ENCODE measurements at places on chromosomes 4 and X.
A peak's percentile ranks its signal among the peaks of the same experiment; 100 is the strongest.

GRCh38 chrX:2584251-2585157 is 83.7 kb upstream of the DHRSX start:
- no peak for DNase-seq

DNA sequence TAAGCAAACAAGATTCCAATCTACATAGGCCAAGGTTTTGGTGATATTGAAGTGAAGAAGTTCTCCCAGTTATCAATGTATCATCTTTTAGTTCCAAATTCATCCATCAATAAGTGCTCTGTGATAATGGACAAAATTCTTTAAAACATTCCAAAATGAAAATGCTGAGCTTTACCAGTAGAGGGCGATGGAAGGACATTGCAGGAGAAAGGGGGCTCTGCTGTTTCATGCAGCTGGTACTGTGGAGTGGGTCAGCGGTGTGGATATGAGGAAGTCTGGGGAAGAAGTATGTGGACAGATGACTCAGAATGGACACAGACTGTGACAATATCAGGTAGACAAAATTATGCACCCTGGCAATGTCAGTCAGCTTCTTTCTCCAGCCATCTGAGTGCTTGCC is 46.6 kb upstream of the HS6ST2 start:
- DNase-seq = no peak

DNA sequence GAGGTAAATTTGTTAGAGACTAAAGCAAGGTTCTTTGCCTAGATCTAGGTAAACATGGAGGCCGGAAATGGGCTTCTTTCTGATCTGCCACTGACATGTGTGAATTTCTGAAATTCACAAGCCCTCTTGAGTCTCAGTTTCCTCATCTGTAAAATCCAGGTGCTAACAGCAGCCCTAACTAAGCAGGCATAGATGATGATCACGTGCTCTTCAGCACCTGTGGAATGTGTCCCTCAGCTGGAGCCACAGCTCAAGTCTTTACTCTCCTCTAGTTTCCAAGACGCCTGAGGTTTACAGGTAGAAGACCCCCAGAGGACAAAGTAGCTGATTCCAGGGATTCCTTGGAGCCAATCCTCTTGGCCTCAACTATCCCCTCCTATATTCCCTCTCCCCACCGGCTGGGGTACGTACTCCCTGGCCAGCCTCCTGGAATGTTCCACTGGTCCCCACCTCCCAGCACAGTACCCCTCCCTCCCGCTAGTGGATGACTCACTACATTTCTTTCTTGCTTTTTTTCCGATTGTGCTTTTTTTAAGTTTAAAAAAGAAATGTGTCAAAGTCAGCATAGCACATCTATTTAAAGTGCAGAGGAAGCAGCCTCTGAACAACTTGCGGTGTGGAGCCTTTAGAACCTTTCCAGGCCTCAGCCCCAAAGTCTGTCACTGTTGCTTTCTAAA is 98.4 kb downstream of the PHKA2 start:
- no peak for DNase-seq

GRCh38 chr4:37799941-37800554 is 26.4 kb upstream of the PGM2 start:
- DNase-seq = no peak

DNA sequence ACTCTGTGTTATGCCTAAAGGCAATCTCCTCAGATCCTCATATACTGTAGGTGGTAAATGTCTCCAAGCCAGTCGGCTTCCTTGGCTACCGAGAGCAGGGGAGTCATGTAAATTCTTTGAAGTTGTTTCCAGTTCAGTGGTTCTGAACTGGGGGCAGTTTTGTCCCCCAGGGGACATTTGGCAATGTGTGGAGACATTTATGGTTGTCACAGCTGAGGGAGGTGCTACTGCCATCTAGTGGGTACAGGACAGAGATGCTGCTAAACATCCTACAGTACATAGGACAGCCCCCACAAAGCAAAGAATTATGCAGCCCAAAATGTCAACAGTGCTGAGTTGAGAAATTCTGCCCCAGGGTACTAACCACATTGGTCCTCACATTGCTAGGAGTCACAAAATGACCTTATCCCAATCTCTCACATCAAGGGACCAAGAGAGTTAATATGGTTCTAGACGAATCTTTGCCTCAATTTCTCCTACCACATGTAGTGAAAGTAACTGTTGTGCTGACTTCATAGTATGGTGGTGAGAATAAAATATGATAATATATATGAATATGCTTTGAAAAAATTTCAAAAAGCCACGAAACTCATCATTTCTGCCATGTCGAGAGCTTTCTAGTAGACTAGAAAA is 104.4 kb upstream of the ARHGAP24 start:
- no peak for DNase-seq

- DNase-seq = no peak
These were observed 33.4 kb downstream of the C4orf54 start for GRCh38 chr4:99624141-99624719.

DNA sequence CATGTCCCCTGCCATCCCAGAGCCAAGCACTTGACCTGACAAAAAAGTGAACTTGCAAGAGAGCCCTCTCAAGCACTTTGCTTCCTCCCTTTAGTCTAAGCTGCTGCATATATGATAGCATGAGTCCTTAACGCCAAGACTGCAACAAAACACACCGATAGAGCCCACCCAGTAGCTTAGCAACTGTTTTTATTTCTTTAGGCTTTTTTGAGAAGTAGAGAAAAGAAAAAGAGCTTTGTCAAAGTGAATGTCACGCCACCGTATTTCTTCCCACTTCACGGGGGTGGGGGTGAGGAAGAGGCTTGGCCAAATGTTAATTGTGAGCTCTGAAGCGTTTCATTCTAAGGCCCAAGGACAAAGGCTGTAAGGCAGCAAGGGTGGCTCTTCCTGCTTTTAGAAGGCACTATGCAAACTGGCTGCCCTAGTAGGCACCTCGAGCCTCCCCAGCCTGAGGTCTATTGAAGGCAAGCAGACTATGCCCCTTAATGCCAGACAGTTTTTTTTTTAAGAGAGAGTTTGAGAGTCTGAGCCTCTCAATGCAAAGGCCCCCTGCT is 138.6 kb downstream of the HS6ST2 start:
- DNase-seq = no peak

DNA sequence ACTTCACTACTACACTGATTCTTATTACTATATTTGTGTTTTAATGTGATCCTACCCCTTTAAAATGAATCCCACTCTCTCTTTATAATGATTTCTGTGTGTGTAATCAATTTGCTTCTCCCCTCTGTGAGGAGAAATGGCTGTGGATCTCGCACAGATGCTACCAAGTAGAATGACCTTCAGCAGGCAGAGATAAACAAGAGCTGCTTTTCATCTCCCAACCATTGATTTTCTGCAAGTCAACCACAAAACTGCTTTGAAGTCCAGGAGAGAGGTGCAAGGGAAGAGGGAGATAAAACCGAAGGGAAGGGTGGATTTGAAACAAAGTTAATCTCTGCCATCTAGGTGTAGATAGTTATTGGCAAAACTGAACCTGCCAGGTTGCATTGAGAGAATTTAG is 141.6 kb downstream of the NPNT start:
- no peak for DNase-seq

DNA sequence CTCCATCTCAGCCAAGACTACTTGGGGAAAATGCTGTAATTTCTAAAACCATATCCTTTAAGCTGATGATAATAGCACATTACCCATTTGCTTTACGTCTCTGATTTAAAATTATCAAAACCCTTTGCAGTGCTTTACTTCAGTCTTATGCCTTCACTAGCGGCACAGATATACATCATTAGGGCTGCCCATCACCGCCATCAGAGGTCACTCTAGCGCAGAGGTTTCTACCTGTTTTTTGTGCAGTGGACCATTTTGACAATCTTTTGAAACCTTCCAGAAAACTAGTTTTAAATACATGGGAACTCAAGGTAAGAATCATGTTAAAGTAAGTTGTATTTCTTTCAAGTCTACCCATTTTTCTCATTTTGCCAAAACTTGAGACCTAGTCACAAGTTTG is 592.5 kb downstream of the PPARGC1A start:
- DNase-seq = no peak

DNA sequence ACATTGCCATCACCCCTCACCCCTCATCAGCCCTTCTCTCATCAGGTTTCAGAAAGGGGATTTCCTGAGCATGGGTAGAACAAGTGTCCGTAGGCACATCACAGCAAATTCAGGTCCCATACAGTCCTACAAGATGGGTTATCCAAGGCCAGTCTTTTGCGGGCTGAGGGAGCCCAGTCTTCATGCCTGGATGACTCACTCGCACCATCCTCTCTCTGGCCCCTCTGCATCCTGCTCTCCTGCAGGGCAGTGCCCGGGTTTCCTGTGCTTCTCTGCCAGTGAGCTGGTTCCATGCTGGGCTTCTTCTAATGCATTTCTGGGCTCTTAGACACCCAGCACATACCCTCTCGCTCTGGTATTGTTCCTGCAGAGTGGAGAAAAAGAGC is 7.3 kb upstream of the INTS6L start:
- no peak for DNase-seq

DNA sequence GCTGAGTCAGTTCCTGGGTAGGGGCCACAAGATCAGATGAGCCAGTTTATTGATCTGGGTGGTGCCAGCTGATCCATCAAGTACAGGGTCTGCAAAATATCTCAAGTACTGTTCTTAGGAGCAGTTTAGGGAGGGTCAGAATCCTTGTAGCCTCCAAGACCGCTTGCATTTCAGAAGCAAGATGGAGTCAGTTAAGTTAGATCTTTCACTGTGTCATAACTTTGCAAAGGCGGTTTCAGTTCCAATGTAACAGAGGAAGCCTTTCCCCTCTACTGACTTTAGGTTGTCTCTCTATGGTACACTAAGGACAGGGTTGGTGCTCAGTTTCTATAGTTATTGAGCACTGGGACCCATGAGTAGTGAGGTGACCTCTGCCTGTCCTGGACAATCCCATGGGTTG is 127.3 kb upstream of the WDR1 start:
- no peak for DNase-seq

- DNase-seq = peak; percentile 44
These were observed 34.5 kb upstream of the CYBB start for GRCh38 chrX:37745354-37745753.

DNA sequence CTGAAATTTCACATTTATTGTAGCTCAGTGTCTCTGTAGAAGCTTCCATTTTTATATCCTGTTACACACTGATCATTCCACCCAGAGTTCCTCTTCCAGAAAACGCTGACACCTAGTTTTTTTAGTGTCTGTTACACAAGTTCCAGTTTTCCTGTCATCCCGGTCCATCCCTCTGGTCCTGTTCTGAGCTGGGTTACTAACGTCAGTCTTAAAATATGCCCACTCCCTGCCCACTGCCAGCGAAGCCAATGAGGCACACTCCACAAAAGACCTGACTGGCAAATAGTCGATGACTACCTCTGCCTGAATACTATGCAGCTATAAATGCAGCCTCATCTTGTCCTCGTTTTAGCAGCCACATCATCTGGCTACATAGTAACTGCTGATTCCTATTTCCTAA is 30.9 kb upstream of the DDX3X start:
- no peak for DNase-seq

GRCh38 chr4:169773889-169774288 is 16.1 kb upstream of the HPF1 start:
- DNase-seq = no peak

DNA sequence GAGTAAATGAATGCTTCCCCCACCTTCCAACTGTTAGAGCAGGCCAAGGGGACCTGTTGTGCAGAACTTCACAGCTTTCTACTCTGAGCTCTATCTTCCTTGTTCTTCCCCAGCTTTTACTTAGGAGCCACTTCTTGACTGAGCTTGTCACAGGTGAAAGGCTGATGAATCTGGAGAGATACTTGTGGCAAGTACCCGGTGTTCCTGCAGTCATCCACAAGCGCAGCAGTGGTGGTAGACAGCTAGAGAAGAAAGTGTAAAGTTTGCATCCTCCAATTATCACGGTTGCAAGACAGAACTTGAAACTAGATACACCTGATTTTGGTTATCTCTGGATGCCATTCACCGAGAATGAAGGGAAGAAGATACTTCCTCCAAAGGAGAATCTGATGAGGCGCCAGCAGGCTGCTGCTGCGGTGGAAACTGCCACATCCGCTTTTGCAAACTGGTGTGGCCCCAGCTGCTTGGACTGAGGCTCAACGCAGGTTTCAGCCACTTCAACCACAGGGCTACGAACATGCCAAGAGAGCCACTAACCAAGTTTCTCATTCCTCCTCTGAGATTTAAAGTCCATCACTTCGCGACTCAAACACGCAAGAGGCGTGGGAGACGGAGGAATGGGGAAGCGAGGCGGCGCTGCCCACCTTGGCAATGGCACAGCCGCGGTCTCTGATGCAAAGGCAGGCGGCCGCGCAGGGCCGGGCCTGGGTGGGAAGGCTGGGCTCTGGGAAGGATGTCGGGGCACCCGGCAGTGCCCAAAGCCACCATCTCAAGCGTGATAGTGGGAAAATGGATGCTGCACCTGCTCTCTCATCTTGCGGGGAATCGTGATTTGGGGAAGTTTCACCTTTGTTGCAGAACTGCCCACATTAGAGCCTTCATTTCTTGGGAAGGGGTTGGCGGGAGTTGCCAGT is 1.3 kb upstream of the FHIP1A start:
- no peak for DNase-seq

- DNase-seq = no peak
These were observed 134.8 kb downstream of the NAP1L3 start for GRCh38 chrX:93538575-93538974.

DNA sequence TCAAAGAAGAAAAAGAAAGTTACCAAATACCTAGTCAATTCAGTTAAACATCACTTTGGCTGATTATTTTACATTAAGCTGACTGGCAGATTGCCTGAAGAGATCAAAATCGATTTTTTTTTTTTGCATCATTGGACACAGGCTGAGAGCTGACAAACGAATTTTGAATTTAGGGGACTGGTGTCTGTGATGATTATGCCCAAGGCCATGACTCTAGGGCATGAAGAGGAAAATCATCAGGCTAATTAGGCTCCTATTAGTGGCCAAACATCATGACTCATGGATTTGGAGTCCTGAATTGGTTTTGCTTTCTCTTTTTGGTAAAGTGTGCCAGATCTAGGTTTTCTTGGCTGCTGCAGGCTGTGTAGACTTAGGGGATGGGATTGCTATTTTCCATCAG is 829.3 kb upstream of the LCORL start:
- DNase-seq = no peak

DNA sequence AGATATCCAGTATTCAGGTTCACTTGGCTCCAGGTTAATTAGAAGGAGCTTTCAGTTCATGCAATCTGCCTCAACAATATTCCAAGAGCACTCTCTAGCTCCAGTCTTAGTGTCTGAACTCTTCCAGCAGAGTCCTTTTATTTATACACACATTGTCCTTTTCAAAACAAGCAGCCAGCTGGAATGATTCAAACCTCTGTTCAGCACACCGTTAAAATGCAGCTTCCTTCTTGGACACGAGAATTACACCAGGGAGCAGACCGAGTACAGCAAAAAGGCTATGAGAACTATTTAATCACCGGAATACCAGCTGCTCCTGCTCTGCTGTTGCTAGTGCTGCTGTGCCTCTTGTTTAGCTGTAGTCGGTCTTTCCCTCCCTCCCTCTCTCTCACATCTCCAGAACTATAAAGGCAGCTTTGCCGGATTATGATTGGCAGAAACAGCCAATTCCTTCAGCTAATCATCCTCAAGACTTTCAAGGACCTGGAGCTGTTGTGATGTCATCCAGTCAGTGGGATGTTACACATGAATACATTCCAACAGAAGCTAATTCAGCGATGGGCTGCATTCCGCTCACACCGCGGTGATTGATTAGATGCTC is at the start of gene NDST4:
NDST4 (minus strand) TSS at position 115 of the 601 bp plus-strand sequence. CDS start 36,584 bp downstream, outside the sequence.
- no peak for DNase-seq

- DNase-seq = no peak
These were observed 80.2 kb downstream of the DIAPH2 start for GRCh38 chrX:96764864-96765263.

- no peak for DNase-seq
These were observed 16.5 kb downstream of the TBC1D14 start for GRCh38 chr4:6926081-6926480.

- DNase-seq = no peak
These were observed 76.8 kb downstream of the CRMP1 start for GRCh38 chr4:5816101-5816500.
